ENCODE measurements at places on chromosomes 16 and 17.

- DNase-seq: no peak
Observed at GRCh38 chr17:56320443-56320842, 167.2 kb downstream of the ANKFN1 start.

DNA sequence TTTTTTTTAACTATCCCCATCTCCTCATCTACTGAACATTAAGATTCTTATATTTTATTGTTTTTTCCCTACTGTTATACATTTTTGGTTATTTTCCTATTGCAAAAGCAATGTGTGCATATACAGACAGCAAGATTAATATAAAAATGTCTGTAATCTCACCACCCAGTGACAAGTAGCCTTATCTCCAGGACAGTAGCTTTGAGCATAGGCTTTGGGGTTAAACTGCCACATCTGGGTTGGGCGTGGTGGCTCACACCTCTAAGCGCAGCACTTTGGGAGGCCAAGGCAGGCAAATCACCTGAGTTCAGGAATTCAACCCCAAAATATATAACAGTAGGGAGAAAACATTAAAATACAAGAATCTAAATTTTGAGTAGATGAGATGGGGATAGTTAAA lies 27.4 kb upstream of the SSTR2 start:
- DNase-seq: no peak

GRCh38 chr17:804541-805435 lies 22.6 kb downstream of the MRM3 start:
- no peak for DNase-seq

DNA sequence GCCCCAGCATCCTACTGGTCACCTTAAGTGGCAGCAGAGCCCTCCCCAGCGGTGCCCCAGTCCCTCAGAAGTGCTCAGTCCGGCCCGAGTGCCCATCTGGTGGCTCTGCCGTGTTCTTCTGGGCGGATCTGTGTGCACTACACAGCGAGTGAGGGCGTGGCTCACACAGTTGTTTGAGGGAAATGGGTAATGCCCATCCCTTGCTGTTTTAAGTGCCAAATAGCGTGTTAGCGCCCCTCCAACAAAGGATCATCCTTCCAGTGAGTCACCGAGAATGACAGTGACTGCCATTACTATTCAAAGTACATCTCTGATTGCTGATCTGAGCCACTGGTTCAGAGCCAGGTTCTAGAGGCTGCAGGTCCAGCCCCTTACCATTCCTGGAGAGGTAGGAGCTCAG lies 152.0 kb downstream of the LGALS9B start:
- DNase-seq: no peak

DNA sequence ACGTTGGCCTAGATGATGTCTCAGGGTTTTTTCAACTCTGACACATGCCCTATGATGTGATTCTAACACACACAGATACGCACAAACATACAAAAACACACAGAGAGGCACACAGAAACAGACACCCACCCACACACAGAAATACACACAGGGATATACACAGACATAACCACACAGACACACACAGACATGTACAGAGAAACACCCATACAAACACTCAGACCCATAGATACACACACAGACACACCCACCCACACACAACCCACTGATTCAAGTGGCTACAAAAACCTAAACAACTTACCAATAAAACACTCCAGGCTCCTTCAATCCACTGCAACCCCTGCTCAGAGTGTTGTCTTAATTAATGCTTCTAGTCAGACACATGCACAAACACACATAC lies 244.6 kb upstream of the CCL2 start:
- no peak for DNase-seq

GRCh38 chr17:2693561-2694380 lies 17.8 kb downstream of the CLUH start:
- no peak for DNase-seq

GRCh38 chr17:82783498-82783897 lies 31.6 kb downstream of the TBCD start:
- no peak for DNase-seq

- DNase-seq: no peak
Observed at GRCh38 chr16:4378161-4378666, 6.6 kb downstream of the VASN start.

- peak; percentile 66 for DNase-seq
Observed at GRCh38 chr17:2058586-2059546, 4.0 kb downstream of the HIC1 start.

GRCh38 chr17:63697341-63698286 lies 2.3 kb downstream of the LIMD2 start:
- no peak for DNase-seq

DNA sequence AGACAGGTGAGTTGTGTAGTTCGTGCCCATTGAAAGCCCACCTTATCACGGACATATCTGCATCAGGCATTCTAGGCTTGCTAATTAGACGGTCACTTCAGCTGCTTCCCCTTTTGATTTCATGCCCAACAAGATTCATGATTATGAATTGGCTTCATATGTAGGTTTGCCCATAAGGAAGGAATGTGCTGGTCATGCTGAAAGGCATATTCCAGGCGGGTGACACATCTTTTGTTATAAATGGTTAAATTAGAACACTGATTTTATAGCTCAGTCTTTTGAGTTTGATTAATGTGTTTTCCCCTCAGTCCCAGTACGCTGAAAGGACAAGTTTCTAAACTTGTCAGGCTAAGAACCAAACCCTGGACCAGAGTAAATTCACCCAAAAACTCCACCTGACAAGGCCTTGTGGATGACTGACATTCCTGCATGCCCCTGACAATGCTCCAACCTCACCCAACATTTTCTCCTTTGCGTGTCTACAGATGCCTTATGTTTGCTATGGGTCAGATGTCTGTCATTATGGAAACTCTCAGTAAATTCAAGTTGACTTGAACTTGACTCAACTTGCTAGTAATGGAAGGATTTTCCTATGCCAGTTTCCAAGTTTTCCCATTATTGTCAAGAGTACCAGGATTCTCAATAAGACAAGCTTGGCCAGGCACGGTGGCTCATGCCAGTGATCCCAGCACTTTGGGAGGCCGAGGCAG lies 421.9 kb downstream of the PMP22 start:
- no peak for DNase-seq

GRCh38 chr17:77618731-77619130 lies 339.8 kb upstream of the TNRC6C start:
- no peak for DNase-seq

GRCh38 chr16:16067127-16067526 lies 117.7 kb downstream of the ABCC1 start:
- DNase-seq: no peak

GRCh38 chr17:27354051-27354490 lies 60.2 kb downstream of the WSB1 start:
- no peak for DNase-seq

GRCh38 chr17:76558198-76559095 lies 18.6 kb downstream of the PRCD start:
- no peak for DNase-seq

- DNase-seq: no peak
Observed at GRCh38 chr16:12186774-12187335, 210.3 kb downstream of the SNX29 start.

- no peak for DNase-seq
Observed at GRCh38 chr17:72479113-72479512, 358.3 kb downstream of the SOX9 start.

- DNase-seq: no peak
Observed at GRCh38 chr17:78734793-78735641, 47.1 kb downstream of the CYTH1 start.

DNA sequence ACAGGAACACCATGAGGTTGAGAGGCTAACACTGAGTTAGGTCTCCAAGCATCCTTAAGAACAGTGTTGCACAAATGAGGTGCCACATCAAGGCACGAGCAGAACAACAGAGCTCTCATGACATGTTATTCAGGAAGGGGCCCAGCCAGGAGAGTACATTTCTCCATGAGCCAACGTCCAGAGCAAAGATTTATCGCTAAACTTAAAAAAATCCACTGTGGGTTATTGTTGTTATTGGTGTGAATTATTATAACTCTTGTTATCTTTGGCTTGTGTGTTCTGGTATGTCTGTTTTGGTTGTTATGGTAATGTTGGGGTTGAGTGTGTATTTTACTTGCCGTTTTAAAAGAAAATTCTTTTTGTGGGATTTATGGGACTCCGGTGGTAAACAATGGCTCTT lies 68.9 kb upstream of the MSI2 start:
- no peak for DNase-seq

GRCh38 chr17:43758497-43759174 lies at the start of gene SOST:
SOST (minus strand) TSS chr17:43758791; CDS start chr17:43758741, 50 bp downstream.
- no peak for DNase-seq

GRCh38 chr17:60095830-60096229 lies 17.1 kb upstream of the HEATR6 start:
- DNase-seq: no peak

- no peak for DNase-seq
Observed at GRCh38 chr16:49342336-49343265, 31.0 kb upstream of the C16orf78 start.

GRCh38 chr17:74205274-74205673 lies 1.8 kb downstream of the RPL38 start:
- DNase-seq: no peak

DNA sequence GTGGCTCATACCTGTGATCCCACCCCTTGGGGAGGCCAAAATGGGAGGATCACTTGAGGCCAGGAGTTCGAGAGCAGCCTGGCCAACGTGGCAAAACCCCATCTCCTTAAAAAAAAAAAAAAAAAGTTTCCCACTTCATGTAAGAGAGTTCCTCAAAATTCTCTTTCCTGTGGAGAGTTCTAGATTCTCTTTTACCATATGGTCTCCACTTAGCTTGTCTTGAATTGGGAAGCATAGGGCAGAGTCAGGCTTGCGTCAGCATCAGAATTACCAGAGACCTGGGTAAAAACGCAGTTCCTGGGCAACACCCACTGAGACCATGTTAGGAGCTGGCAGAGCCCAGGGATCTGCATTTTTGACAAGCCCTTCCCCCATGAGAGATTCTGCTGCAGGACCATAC lies 158.4 kb downstream of the CCDC182 start:
- DNase-seq: no peak

GRCh38 chr16:56357241-56357764 lies 68.0 kb downstream of the AMFR start:
- DNase-seq: no peak

GRCh38 chr17:43962479-43962878 lies 8.7 kb upstream of the PYY start:
- DNase-seq: no peak

- no peak for DNase-seq
Observed at GRCh38 chr16:69393898-69394849, 8.4 kb upstream of the TERF2 start.

GRCh38 chr16:47079860-47080259 lies 63.9 kb downstream of the NETO2 start:
- DNase-seq: no peak

- DNase-seq: no peak
Observed at GRCh38 chr17:82457073-82457928, 1.2 kb upstream of the NARF start.

DNA sequence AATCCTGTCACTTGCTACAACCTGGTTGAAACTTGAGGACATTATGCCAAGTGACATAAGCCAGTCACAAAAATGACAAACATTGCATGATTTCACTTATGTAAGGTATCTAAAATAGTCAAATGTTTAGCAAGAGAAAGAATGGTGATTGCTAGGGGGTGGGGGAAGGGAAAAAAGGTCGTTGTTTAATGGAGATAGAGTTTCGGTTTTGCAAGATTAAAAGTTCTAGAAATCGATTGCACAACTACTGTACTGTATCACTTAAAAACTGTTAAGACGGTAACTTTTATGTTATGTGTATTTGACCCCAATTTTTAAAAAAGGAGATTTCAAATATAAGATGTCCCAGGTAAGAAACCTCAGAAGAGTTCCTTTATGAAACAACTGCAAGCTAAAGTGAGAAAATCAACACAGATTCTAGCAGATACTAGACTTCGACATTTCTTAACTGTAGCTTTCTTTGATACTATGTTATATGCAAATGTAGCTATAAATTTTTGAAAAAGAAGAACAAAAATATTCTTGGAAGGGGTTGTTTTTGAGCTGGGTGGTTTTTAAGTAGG lies 5.9 kb downstream of the MEOX1 start:
- DNase-seq: no peak

DNA sequence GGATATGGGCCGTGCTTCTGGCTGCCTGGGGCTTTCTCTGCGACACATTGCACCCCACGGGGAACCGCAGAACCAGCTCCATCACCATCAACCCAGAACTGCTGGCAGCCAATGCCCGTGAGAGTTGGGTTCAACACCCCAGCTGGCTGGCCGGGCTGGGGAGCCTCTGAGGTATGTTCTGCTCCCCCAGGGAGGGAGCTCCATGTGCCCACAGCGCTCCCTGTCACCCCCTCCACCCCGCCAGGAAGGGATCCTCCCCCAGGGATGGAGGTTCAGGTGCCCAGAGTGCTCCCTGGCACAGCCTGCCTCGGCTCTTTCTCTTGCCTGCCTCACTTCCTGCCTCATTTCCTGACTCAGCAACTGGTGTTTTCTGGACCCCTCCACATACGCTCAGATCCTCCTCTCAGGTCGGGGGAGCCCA lies 24.2 kb upstream of the MPRIP start:
- DNase-seq: no peak

- DNase-seq: no peak
Observed at GRCh38 chr17:40453881-40454612, 10.8 kb downstream of the IGFBP4 start.

DNA sequence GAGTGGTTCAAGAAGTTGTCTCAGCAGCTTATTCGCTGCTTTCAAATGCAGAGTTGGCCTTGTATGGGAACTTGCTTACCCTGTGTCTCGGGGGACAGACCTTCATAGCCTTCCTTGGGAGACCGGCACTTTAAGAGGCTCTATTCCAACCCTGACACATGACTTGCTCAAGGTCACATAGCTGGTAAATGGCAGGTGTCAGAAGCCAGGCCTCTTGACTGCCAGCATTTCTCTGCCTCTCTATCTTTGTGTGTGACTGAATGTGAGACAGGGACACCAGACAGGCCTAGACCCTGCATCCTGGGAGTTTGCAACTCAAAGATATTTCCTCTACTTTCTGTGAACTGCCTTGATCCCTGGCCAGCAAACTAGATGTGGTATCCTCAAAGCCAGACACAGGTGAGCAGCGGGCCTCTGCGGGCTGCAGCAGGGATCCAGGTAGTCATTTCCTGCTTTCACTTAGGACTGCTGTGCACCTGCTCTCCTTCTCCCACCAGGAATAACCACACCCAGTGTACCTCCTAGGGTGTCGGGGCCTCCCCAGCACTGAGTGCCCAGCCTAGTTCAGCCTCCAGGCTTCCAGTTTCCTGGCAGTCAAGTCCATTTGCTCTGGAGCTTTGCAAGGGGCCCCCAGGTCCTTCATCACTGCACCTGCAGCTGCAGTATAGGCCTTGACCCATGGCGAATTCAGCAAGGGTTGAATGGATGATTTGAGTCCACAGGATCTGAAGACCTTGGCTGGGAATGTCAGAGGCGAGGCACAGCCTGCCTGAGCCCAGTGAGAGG lies 116.6 kb upstream of the TNRC6C start:
- DNase-seq: no peak

DNA sequence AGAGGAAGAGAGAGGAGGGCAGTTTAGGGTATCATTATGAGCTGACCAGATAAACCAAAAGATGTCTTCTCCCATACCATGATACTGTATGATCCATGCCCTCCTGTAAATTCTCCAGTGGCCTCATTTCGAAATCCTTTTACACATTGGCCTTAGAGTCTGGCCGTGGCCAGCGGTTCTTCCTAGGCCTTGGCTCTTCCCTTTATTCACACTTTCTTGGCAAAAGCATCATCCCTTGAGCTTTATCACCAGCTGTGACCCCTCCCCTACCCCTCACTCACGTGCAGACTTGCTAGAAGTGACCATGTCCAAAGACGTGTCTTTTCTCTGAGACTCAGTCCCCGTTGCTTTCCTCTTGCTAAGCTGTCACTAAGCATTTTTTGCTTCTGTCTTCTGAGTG lies 22.8 kb downstream of the KATNIP start:
- DNase-seq: no peak

- DNase-seq: no peak
Observed at GRCh38 chr17:64103391-64104364, 26.3 kb downstream of the ERN1 start.

Data from CMK (cell line).